ENCODE measurements at places on chromosomes 4 and X. TPM values are rescaled to one million over a fixed set of nuclear protein-coding genes. Genes with fewer than 3 reads are reported as not detected.

- H3K36me3 ChIP-seq: no peaks in the 10 kb centered on the region
- no peaks in the 10 kb centered on the region for H3K27me3 ChIP-seq
- H3K4me1 ChIP-seq: peaks cover 13% of the 10 kb centered on the region
- H3K27ac ChIP-seq: no peak overlapping the region
Measured at GRCh38 chr4:26267087-26267486, 53.7 kb upstream of the RBPJ start.

- no peak overlapping the region for H3K27ac ChIP-seq
- peaks cover 12% of the 10 kb centered on the region for H3K27me3 ChIP-seq
- H3K36me3 ChIP-seq: no peaks in the 10 kb centered on the region
Measured at GRCh38 chrX:69387567-69388487, 116.3 kb upstream of the NALF2 start.

- H3K36me3 ChIP-seq: no peaks in the 10 kb centered on the region
- H3K27me3 ChIP-seq: no peaks in the 10 kb centered on the region
- H3K4me1 ChIP-seq: no peaks in the 10 kb centered on the region
- H3K4me3 ChIP-seq: no peak overlapping the region
- H3K27ac ChIP-seq: no peak overlapping the region
Measured at GRCh38 chr4:163621821-163622220, 127.3 kb downstream of the TMA16 start.

DNA sequence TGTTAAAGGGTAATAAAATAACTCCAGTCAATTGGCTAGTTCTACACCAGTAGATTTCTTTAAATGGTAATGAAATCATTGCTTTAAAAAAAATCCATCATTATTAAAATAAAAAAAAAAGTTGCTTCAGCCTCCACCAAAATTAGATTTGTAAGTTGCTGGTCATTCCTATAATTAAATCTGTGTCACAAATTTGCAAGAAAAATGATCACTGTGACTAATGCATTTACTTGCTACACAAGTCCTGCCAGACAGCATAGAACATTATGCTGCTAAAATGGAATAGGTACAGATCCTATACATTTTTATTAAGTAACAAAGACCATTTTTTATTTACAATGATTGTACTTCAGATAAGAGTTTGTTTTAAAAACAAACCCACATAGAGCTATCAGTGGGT, 85.8 kb downstream of the SLC10A7 start:
- H3K27me3 ChIP-seq: no peaks in the 10 kb centered on the region
- H3K4me1 ChIP-seq: peaks cover 22% of the 10 kb centered on the region
- H3K27ac ChIP-seq: no peak overlapping the region
- H3K4me3 ChIP-seq: no peak overlapping the region

DNA sequence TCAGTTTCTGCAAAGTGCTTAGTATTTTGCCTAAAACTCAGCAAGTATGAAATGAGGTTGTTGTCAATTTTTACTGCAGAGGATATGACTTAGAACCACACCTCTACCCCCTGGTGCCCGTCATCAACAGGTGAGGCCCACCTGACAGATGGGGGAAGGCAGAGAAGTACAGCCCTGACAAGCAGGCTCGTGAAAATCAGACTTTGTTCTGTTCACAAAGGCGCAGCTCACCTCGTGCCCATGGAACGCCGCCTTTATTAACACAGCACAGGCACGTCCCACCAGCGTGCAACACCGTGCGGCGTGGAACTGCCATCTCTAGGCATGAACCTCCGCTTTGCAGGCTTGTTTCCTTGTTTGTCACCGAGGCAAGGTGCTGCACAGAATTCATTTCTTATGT, 13.3 kb downstream of the CYP4V2 start:
- peaks cover 20% of the 10 kb centered on the region for H3K36me3 ChIP-seq
- no peak overlapping the region for H3K4me3 ChIP-seq
- H3K27ac ChIP-seq: no peak overlapping the region
- peaks cover 4% of the 10 kb centered on the region for H3K4me1 ChIP-seq

DNA sequence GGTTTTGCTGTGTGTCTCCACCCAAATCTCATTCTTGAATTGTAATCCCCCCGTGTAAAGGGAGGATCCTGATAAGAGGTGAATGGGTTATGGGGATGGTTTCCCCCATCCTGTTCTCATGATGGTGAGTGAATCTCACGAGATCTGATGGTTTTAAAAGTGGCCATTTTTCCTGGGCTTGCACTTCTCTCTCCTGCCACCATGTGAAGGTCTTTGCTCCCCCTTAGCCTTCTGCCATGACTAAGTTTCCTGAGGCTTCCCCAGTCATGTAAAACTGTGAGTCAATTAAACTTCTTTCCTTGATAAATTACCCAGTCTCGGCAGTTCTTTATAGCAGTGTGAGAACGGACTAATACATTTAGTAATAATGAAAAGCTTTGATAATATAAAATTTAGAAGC, 46.9 kb downstream of the ANTXR2 start:
- H3K36me3 ChIP-seq: peaks cover 7% of the 10 kb centered on the region
- H3K27ac ChIP-seq: no peak overlapping the region
- H3K4me3 ChIP-seq: no peak overlapping the region
- H3K4me1 ChIP-seq: no peaks in the 10 kb centered on the region

DNA sequence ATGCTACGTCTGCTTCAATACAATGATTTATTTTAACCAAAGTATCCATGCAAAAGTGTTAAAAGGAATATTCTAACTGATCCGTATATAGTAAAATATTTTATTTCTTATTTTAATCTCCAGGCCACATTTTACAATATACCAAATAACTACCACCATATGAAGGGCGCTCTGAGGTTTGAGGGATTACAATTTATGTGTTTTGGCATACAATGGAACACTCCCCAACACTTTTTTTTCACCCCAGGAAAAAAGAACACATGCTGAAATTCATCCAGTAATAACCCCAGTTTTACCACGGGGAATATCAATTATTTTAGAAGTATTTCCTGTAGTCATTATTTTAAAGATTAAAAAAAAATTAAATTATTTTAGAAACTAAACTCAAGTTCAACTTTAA, 65.4 kb downstream of the APBB2 start:
- no peak overlapping the region for H3K4me3 ChIP-seq
- H3K4me1 ChIP-seq: peaks cover 21% of the 10 kb centered on the region
- DNase-seq: no peak

GRCh38 chrX:119529345-119530276, 35.6 kb downstream of the STEEP1 start:
- no peak for DNase-seq
- H3K27ac ChIP-seq: peak overlapping the region; percentile 50
- H3K36me3 ChIP-seq: peaks cover 6% of the 10 kb centered on the region

DNA sequence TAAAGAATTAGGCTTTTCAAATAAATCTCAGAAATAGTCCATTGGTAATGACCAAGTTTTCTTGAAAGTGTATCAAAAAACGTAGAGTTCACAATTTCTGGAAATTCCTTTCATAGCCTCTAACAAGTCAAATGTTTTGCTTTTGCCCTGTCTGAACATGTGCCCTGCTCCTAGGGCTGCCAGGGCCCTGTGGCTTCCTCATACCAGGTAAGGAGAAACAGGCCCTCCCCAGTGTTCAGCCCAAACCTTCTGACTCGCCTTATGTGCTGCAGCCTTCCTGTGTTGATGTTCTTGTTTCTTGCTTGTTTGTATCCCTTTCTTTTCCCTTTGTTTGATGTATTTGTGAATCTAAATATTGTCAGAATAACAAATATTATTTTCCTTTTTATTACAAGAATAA, 146.1 kb upstream of the PACRGL start:
- no peaks in the 10 kb centered on the region for H3K4me1 ChIP-seq
- no peaks in the 10 kb centered on the region for H3K27me3 ChIP-seq
- H3K4me3 ChIP-seq: no peak overlapping the region
- H3K36me3 ChIP-seq: no peaks in the 10 kb centered on the region

DNA sequence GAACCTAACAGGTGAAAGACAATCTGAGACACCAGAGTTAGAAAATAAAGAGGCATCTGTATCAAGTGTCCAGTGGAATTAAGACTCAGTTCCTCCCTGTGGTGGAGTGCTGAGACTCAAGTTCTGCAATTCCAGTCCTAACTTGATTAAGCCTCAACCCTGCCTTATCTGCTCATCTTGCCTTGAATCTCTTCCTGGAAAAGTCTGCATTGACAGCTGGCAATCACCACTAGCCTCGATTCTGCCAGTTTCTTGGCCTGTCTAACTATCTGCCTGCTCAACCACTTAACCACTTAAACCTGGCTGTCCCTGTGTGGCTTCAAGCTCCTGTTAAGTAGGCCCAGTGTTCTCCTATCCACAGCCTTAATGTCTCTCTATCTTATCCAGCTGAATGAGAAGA, 22.4 kb upstream of the NEIL3 start:
- no peak overlapping the region for H3K4me3 ChIP-seq
- H3K27ac ChIP-seq: peak overlapping the region; percentile 87
- no peaks in the 10 kb centered on the region for H3K36me3 ChIP-seq

- peaks cover 52% of the 10 kb centered on the region for H3K27me3 ChIP-seq
- peak overlapping the region; percentile 38 for H3K4me3 ChIP-seq
- H3K4me1 ChIP-seq: peaks cover 32% of the 10 kb centered on the region
- no peak overlapping the region for H3K27ac ChIP-seq
Measured at GRCh38 chrX:8728932-8729535, 2.9 kb downstream of the ANOS1 start.

DNA sequence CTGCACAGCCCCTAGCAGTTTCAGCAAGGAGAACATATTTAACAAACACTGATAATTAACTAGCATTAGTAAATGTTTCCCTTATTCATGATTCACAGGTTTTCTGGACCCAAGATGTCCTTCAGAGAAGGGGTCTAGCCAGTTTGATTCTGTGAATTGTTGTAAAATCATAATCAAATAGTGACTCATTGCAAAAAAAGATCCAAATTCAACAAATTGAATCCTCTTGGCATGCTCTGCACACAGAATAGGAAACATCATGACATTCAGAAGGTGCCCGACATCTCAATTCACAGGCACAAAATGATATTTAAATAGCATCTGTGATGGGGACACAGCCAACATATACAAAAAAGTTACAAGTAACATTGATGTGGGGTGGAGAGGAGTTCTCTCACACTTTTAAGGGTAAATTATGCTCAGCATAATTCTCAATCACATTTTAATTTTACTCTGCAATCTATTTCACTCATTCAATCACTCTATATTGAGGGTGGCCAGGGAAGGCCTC, 100.0 kb downstream of the SH3KBP1 start:
- H3K4me1 ChIP-seq: peaks cover 5% of the 10 kb centered on the region
- H3K27me3 ChIP-seq: no peaks in the 10 kb centered on the region
- no peaks in the 10 kb centered on the region for H3K36me3 ChIP-seq
- DNase-seq: no peak

DNA sequence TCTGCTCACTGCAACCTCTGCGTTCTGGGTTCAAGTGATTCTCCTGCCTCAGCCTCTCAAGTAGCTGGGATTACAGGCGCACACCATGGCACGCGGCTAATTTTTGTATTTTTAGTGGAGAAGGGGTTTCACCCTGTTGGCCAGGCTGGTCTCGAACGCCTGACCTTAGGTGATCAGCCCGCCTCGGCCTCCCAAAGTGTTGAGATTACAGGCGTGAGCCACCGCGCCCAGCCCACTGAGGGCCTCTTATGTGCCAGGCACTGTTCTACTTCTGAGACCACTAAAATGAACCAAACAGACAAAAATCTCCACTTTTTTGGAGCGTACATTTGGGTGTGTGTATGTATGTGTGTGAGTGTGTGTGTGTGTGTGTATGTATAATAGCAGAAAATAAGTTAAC, 117.2 kb upstream of the H2AZ1 start:
- no peaks in the 10 kb centered on the region for H3K27me3 ChIP-seq
- no peak for DNase-seq
- H3K27ac ChIP-seq: no peak overlapping the region
- H3K36me3 ChIP-seq: no peaks in the 10 kb centered on the region

GRCh38 chrX:112784692-112785091, 55.9 kb downstream of the AMOT start:
- no peaks in the 10 kb centered on the region for H3K27me3 ChIP-seq
- H3K4me1 ChIP-seq: no peaks in the 10 kb centered on the region
- H3K27ac ChIP-seq: no peak overlapping the region
- H3K36me3 ChIP-seq: peaks cover 33% of the 10 kb centered on the region
- no peak for DNase-seq
- no peak overlapping the region for H3K4me3 ChIP-seq

DNA sequence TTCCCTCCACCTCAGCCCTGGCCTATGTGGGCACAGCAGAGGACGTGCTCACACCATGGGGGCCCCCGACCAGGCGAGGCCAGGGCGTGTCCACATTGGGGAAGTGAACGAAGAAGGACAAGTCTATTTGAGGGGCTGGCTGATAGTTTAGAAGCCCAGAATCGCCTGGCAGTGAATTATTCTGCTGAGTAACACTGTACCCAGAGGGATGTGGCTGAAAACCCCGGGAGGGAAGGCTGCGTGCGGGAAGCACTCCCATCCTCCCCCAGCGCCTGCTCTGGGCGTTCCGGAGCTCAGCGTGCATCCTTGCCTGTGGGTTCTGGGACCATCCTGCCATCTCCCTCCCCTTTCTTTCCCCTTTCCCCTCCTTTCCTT, 66.6 kb downstream of the TRMT44 start:
- H3K36me3 ChIP-seq: no peaks in the 10 kb centered on the region
- H3K4me3 ChIP-seq: no peak overlapping the region
- no peaks in the 10 kb centered on the region for H3K4me1 ChIP-seq
- no peak for DNase-seq
- peaks cover 3% of the 10 kb centered on the region for H3K27me3 ChIP-seq

- no peak for DNase-seq
- peak overlapping the region; percentile 79 for H3K4me3 ChIP-seq
- no peaks in the 10 kb centered on the region for H3K36me3 ChIP-seq
- peaks cover 9% of the 10 kb centered on the region for H3K4me1 ChIP-seq
Measured at GRCh38 chrX:149504226-149504914, 736 bp downstream of the IDS start.

GRCh38 chr4:128658214-128658631, 151.3 kb upstream of the JADE1 start:
- H3K4me3 ChIP-seq: no peak overlapping the region
- DNase-seq: no peak
- H3K36me3 ChIP-seq: peaks cover 9% of the 10 kb centered on the region
- H3K27me3 ChIP-seq: peaks cover 6% of the 10 kb centered on the region

- H3K36me3 ChIP-seq: peaks cover 10% of the 10 kb centered on the region
- DNase-seq: no peak
- H3K4me1 ChIP-seq: peaks cover 24% of the 10 kb centered on the region
- H3K27me3 ChIP-seq: no peaks in the 10 kb centered on the region
- H3K4me3 ChIP-seq: no peak overlapping the region
Measured at GRCh38 chr4:152485726-152486276, 50.1 kb downstream of the FBXW7 start.

- no peaks in the 10 kb centered on the region for H3K27me3 ChIP-seq
- H3K4me3 ChIP-seq: no peak overlapping the region
- DNase-seq: no peak
- H3K4me1 ChIP-seq: no peaks in the 10 kb centered on the region
Measured at GRCh38 chr4:58522765-58523382, 1412.7 kb upstream of the IGFBP7 start.

Gene GRIA3
- 2.2 TPM for total RNA-seq

Gene KLF8
- 2.2 TPM for total RNA-seq

Gene FRG2
- total RNA-seq: not detected

Gene HEPH
- total RNA-seq: 12.2 TPM

Gene LANCL3
- 0.05 TPM for total RNA-seq

Gene P2RY4
- not detected for total RNA-seq

Gene USP17L22
- not detected for total RNA-seq

Gene NLRP2B
- total RNA-seq: not detected

Gene OTOP1
- not detected for total RNA-seq

Gene STEEP1
- total RNA-seq: 24.5 TPM

Gene SCML1
- total RNA-seq: 17.1 TPM

Gene MAGEE1
- total RNA-seq: 8.1 TPM

Gene KCTD8
- not detected for total RNA-seq

Gene ZNF718
- 14.4 TPM for total RNA-seq

Gene GSX2
- not detected for total RNA-seq

Gene PDGFC
- 19.1 TPM for total RNA-seq

Gene GJB1
- total RNA-seq: 12.4 TPM

Data from neural crest cell (in vitro differentiated cells).